ENCODE measurements at places on chromosomes 12 and 14.

DNA sequence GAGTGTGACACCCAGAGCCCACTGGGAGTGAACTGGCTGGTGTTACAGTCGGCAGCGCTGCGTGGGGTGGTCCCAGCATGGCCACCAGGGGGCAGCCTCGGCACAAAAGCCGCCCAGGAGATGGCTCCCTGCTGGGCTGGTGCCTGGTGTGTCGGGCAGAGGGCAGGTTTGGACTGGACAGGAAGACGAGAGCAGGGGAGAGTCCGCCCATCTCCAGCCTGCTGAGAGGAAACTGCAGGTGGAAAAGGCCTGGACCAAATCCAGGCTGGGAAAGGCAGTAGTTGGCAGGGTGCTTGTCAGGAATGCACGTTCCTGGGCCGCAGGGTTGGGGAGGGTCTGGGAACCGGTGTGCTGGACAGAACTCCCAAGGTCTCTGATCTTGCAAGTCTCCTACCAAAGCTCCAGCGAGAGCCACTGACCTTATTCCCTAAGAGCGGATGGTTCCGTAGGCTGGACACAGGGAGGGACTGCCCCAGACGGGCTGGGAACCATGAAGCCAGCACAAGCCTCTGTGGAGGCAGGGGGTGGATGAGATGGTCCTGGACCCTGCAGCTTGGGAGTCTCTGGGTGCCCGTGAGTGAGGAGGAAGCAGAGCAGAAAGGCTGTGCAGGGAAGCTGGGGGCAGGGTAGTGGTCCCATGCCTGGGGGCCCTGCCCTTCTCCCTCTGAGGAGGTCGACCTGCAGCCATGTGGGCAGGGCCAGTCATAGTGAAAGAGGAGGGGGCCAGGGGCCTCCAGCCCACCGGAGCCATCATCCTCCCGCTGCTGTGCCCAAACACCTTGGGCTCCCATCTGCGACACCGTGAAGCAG lies 1.8 kb downstream of the AHNAK2 start:
- DNase-seq: peak; percentile 24

DNA sequence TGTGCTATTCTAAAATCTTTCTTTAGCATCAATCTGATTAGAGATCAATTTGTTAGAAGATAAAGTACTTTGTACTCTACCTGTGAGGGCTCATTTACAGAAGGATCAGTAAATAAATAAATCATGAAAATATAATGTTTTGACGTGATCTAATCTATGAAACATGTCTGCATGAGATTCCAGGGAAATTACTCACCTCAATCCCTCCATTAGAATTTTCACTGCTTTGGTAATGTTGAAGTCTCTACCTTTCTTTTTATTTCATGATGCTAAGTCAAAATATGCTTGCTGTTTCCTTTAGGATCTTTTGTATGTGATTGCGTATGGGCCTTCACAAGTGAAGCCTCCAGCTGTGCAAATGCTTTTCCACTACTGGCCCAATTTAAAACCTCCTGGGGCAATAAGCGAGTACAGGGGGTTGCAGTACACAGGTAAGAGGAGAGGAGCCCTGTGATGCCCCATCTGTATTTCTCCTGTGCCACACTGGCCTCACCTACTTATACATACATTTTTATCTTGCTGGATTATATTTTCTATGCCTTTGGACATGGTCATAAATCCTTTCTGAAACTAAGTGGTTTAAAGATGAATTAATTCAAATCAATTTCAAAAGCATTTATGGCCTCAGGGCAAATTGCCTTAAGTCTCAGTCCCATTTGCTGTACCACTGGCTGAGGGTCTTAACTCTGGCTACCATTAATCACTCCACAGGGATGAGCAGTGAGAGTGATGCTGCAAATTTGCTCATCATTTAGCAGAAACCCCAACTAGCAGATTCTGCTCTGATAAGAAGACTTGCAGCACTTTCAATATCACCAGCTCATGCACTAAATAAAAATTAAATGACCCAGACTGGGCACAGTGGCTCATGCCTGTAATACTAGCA lies 66.4 kb downstream of the UNC79 start:
- no peak for DNase-seq

DNA sequence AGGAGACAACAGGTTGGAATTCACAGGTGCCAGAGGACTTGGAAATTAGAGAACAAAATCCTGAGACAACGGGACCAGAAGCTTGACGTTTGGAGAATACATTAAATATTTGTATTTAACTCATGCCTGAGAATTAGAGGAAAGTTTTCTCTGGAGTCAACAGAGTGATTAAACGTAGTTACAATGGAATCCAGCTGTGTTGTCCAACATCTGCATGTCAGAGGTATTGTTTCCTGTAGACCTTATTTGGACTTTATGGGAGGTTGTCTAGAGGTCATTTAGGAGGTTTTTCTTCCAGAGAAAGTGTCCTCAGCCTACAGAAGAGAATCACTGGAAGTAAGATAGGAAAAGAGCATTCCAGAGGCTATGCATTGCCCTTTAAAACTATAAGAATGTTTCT lies 45.1 kb upstream of the RERGL start:
- no peak for DNase-seq

- DNase-seq: no peak
Measured at GRCh38 chr12:24617471-24617870, 331.4 kb downstream of the BCAT1 start.

GRCh38 chr12:57343703-57344378 lies 87.0 kb downstream of the R3HDM2 start:
- no peak for DNase-seq

DNA sequence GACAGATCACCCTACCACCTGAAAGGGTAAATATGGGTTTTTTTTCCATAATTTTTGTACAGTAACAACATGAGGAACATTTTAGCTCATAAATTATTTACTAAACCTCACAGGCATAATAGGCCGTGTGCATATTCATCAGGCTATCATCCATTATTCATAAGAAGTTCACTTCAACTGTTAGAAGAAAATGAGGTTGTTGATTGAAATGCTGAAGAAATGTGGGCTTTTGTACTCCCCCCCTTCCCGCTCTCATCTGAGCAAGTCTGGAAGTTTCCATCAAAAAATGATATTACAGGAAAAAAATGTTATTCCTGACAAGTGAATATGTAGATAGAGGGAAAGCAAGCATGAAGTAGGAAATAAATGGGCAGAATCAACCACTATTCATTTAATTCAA lies 7.9 kb upstream of the POU6F1 start:
- DNase-seq: no peak

DNA sequence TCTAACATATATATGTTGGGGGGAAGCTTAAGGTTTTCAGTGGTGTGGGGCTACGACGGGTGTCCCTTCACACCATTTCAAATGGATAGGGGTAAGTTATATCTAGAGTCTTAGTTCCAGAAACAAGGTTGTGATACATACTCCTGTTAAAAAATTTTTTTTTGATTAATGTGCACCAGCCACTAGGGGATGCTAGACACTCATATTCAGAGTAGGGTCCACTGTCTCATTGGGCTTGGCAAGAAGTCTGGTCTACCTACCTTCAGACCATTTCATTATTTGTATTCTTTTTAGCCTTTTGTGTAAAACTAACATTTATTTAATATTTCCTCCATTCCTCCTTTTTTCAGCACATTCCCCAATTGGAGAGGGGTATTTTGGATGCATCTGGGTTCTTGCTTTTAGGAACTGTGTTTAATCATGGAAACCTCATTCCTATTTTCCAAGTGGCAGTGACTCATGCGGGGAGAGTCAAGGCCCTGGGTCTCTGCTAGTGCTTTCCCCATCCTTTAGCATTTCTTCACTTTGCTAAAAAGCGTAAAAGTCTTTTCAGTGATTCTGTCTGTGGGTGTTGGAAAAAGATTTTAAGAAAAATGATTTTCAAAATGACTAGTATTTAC lies 33.4 kb downstream of the ANO4 start:
- peak; percentile 7 for DNase-seq

- DNase-seq: no peak
Measured at GRCh38 chr14:38063711-38064320, 143.9 kb upstream of the SSTR1 start.

All from GM12864 (cell line).